ENCODE measurements at places on chromosomes 3 and 15.
A peak's percentile ranks its signal among the peaks of the same experiment; 100 is the strongest.

GRCh38 chr3:72127224-72127612 lies 342.3 kb upstream of the PROK2 start:
- no peak for DNase-seq

DNA sequence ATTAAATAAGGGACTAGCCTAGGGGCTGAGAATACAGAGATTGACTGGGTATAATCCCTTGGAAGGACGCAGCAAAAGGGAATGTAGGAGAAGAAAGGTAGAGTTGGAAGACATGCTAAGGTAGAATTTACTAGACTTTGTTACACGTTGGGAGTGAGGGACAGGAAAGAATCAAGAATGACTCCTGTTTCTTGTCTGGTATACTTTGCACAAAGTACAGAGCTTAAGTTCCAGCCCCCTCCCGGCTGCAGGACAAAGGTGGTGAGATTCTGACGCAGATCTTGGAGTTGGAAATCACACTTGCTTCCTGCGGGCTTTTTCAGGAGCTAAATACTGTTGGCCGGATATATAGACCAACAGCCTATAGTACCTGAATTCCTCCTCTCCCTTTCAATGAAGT lies 895 bp downstream of the HYKK start:
- no peak for DNase-seq

DNA sequence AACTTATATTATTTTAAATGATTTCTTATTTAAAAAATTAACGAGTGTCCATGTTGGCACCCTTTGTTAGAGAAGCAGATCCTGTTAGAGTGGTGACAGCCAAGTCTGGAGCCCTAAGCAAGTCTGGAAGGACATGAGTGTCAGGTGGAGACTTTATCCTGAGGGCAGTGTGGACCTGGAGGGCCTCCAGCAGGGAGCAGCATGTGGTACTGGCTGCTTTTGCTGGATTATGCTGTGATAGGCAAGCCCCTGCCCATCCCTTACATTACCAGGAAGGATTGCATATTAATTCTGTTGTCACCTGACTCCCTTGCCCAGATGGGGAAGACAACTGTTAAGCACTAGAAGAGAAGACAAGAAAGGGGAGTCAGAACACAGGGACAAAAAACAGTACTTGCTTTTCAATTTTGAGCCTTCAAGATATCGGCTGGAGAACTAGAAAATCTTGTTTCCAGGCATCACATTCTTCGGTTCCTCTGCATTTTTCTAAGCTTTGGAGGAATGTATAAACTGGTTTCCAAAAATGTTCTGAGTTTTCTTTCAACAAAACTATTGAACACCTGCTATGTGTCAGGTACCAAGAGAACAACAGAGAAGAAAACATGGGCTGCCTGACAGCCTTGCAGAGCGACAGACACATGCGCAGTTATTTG lies 22.7 kb downstream of the ZNF860 start:
- no peak for DNase-seq

DNA sequence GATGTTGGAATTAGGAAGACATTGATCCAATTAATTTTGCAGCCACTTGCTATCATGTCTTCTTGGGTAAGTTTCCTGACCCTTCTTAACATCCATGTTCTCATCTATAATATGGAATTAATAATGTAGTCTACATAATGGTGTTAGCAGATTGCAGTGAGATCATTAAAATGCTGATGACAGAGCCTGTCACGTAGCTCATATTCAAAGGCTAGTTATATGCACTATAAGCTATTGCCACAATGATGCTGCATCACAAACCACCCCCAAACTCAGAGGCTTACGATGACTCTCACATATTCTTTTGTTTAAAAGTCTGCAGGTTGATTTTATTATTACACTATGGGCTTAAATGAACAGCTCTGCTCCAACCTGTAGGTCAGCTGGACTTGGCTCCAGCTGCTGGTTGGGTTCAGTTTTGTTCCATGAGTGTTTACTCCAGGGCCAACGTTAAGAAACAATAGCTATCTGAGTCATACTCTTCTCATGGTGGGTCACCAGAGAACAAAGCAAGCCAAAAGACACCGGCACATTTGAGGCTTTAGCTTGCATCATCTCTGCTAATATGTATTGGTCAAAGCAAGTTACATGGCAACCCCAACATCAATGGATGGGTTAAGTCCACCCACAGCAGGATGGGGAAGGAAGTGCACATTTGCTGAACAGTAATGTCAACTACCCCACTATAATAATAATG lies 250.0 kb upstream of the SLCO3A1 start:
- DNase-seq: no peak

DNA sequence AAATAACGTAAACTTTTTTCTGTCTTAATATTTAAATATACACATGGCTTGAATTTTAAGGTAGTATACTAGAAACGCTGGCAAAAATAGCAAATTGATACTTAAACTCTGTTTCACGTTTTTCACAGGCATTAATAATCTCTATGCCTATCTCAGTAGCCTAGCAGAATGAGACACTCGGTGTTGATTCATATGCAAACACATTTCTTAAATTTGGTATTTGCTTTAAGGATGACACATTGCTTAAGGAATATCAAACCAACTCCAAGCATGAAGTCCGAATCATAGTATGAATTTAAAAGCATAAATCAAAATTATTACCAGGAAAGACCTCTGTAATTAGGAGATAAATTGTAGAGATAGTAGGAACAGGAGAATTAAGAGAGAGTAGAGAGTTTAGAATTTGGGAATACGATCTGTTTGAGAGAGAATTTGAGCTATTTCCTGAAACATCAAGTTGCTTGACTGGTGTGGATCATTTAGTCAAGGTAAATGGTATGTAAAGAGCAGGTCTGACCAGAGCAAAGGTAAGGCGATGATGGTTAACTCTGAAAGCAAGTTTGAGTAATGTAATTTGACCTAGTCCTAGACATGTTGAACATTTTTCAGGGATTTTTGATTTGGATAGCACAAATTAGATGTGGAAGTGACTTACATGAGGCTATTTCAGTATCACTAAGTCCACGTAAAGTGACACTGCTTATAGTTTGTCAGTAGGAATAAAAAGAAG lies 236.1 kb downstream of the ROBO1 start:
- no peak for DNase-seq

DNA sequence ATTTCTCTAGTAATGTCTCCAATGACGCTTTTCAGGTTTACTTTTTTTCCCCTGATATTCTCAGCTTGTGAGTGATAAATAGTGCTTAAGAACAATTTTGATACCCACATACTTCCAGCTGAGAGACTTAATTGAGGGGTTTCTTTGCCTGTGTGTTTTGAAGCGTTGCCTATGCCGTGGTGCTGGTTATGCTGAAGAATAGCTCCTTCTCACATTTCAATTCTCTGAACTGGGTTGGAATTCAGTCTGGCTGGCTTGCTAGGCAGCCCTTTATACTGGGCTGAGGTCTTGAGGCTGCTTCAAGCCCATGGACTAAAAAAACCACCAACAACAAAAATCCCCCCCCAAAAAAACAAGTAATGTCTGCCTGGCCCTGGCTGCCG lies 87.4 kb downstream of the CHST2 start:
- DNase-seq: no peak

DNA sequence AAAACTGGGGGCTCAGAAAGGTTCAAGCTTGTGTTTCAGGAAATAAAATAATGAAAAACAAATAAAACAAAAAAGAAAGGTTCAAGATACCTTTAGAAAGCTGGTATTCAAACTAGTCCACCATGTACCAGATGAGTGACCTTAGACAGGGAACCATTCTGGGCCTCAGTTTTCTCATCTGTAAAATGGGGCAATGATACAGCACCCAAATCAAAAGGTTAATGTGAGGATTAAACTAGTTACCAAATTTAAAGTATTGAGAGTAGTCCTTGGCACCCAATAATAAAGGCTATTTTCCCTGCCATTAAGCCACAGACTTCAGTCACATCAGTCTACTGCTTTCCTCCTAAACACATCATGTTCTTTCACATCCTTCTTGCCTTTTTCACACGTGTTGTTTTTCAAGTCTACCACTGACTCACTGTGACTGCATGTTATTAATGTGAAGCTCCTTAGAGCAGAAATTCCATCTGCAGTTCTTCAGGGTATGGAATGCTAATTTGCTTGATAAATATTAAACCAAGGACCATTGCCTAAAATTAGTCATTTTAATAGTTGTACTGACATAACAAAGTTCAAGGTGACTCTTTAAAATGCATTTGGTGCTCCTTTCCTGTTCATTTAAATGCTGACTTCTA lies 19.9 kb downstream of the TAMM41 start:
- DNase-seq: no peak

DNA sequence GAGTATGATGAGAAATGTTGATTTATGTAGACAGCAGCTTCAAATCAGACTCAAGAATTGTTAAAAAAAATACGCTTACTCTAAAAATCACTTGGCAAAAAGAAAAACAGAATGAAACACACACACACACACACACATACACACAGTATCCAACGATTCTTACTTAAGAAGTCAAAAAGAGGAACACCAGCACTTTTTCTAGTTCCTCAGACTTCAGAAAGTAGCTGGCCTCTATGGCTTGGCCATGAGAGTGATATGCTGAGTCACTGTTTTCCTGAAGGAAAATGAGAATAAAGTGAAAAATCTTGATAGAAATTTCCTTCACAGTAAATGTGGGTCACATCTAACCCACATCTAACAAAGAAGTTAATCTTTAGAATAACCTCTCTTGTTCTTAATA lies 22.1 kb downstream of the CNTN3 start:
- no peak for DNase-seq

GRCh38 chr3:33658621-33658990 lies 59.4 kb downstream of the CLASP2 start:
- no peak for DNase-seq

GRCh38 chr15:50953302-50953701 lies 44.8 kb downstream of the AP4E1 start:
- DNase-seq: no peak

- DNase-seq: no peak
Measured at GRCh38 chr15:90286678-90287077, 21.2 kb downstream of the NGRN start.

DNA sequence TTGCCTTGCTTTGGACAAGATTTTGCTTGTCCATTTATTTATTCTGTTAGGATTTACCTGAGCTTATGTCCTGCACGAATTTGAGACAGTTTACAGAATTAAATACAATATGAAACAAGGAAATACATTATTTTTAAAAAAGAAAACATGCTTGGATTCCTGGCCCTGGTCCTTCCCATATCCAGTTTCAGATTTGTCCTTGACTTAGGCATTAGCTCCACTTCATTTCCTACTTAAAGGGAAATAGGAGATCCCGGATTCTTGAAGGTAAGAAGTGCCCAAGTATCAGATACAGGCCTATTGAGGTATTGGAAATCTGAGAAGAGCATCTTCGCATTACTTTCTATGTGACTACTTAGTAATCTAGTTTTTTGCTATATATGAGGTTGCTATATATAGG lies 672.0 kb downstream of the SI start:
- DNase-seq: no peak

DNA sequence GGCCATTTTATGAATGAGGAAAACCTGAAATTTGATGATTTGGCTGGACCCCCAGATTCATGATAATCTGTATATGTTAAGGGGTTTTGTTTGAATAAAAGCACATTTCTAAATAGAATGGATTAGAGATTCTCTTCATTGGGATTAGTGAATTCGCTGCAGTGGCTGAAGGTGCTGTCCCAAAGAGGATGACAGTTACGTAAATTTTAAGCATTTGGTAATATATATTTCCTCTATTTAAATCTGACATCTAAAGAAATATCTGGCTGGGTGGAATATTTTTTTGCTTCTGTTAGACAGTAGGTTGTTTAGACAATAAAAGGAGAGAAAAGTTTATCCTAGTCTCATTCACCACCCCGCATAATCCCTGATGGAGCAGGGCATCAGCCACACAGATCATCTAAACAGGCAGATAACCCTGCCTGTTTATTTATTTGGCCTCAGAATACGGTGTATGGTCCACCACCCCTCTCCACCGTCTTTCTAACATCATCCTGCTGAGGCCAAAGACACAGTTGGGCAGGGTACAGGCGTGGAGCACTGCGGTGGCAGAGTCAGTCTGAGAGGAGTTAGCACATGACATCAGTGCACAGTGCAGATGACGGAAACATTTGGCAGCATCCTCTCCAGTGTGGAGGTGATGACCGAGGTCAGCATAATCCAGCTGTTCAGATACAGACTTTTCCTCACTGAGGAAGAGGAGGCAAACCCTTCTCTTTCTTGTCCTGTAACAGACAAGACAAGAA lies 20.4 kb upstream of the NFKBIZ start:
- peak; percentile 32 for DNase-seq

DNA sequence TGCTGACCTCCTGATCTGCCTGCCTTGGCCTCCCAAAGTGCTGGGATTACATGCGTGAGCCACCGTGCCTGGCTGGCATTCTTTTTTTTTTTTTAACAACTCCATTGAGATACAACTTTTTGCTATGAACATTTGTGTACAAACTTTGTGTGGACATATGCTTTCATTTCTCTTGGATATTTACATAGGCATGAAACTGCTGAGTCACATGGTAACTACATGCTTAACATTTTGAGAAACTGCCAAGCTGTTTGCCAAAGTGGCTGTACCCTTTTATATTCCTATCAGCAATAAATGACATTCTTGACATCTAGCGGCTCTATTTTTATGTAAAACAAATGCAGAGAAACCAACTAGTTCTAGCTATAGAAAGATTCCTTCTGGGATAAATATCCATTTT lies 8.7 kb upstream of the YEATS2 start:
- no peak for DNase-seq

DNA sequence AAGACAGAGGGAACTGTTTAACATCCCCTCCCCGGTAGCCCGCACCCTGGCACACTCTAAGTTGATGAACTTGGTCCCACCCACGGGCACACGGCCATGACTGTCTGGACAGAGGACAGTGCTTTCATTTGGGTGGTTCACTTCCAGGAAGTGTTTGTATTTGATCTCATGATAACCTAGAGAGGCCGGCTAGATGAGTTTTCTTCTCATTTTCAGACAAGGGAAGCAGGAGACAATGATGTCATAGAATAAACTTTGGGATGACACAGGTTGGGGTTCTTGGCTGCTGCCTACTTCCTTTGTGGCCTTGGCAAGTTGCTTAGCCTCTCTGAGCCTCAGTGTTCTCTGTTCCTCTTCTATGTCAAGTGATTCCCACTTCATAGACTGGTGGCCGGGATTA lies 16.1 kb upstream of the LYSMD4 start:
- DNase-seq: no peak

- DNase-seq: no peak
Measured at GRCh38 chr3:89698208-89698830, 590.9 kb downstream of the EPHA3 start.

GRCh38 chr3:126521122-126521891 lies 2.6 kb upstream of the CHST13 start:
- no peak for DNase-seq

DNA sequence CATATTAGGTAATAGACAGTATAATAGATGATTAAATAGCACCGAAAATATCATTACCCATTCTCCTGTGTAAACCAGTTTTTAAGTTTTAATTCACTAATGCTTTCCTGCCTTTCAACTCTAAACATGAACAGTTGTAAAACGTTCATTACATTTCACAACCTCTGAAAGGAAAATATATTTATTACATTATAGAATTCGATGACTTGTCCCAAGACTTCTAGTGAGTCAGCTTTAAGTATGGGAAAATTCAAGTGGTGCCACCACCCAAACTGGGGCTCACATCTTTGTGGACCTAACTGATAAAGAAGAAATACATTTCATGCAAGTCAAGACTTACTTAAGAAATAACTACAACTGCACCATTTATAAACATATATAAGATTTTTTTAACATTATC lies 2.0 kb downstream of the TRIM59 start:
- no peak for DNase-seq
